ENCODE measurements at places on chromosomes 4 and X.

- ATAC-seq, result no peak
Observed at GRCh38 chr4:166602068-166602467, 632.2 kb downstream of the SPOCK3 start.

GRCh38 chrX:71439896-71440295 is 73.7 kb downstream of the TAF1 start:
- ATAC-seq, result no peak

- ATAC-seq, result no peak
Observed at GRCh38 chrX:150257353-150258175, 105.6 kb upstream of the MAMLD1 start.

DNA sequence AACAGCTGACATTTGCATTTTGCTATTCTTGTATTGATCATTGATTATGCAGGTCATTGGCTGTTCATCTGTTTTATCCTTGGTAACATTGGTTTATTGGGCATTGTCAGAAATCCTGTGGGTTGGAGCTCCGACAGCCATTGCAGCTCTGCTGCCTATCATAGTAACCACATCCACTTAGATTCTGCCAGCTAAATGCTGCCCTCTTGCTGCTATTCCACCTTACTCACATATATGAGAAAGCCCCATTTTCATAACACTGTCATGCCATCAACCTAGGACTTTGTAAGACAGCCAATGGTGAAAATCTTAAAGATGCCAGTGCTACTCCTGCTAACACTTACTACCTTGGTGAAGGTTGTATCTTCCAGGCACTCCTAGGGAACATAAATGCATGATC is 187.3 kb upstream of the CXCL13 start:
- ATAC-seq, result no peak
